Lower lobe of right lung (tissue), 2 donors: ENCODE measurements at places on chromosomes 6 and 20. TPM values are rescaled to one million over a fixed set of nuclear protein-coding genes. Genes with fewer than 3 reads are reported as not detected.

DNA sequence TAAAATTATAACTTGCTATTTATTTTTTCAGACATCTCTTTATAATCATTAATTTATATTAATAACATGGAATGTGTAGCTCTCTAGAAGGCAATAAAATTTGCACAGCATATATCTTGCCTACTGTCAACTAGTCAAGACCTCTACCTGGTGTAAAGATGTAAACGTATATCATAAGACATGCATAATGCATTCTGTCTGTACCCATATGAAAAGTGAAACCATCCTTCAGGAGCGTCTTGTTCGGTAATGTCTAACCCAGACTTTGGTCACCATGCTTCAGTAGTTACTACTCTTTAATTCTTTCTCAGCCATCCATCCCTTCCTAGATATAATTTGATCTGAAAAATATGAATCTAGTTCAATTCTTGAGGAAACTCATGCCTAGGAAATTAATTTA is 21.0 kb downstream of the CEP43 start:
- no peaks in the 10 kb centered on the region for H3K27me3 ChIP-seq
- no peak for DNase-seq
- H3K4me1 ChIP-seq, result no peaks in the 10 kb centered on the region

DNA sequence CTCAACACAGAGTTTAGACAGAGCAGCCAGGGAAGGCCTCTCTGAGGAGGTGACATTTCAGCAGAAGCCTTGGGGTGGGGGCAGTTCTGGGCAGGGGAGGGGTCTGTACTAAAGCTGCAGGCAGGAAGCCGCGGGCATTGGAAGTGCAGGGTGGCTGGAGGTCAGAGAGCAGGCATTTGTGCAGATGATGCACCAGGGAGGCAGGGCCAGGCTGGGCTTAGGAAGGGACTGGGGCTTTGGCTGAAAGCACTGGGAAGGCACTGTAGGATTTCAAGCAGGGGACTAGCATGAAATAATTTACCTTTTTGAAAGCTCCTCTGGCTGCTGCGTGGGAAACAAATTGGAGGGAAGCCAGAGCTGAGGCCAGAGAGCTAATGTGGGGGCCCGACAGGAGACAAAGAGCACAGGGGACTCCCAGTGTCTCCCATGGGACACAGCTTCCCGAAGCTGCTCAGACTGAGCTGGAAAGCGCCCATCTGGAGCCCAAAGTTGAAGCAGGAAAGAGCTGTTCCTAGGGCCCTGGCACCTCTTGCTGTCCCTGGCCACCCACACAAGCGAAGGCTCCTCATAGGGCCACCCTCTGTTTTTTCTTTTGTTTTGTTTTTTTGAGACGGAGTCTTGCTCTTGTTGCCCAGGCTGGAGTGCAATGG is 19.3 kb downstream of the ADA start:
- peaks cover 6% of the 10 kb centered on the region for H3K36me3 ChIP-seq
- H3K4me1 ChIP-seq, result no peaks in the 10 kb centered on the region
- no peak overlapping the region for H3K27ac ChIP-seq
- no peaks in the 10 kb centered on the region for H3K27me3 ChIP-seq
- DNase-seq, result no peak
- no peak overlapping the region for H3K4me3 ChIP-seq

DNA sequence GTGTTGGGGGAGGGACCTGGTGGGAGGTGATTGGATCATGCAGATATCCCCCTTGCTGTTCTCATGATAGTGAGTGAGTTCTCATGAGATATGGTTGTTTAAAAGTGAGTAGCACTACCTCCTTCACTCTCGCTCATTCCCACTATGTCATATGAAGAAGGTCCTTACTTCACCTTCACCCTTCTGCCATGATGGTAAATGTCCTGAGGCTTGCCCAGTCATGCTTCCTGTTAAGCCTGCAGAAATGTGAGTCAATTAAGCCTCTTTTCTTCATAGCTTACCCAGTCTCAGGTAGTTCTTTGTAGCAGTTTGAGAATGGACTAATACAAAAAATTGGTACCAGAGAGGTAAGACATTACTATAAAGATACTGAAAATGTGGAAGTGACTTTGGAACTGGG is 425.9 kb downstream of the HTR1B start:
- no peak overlapping the region for H3K27ac ChIP-seq
- H3K27me3 ChIP-seq, result no peaks in the 10 kb centered on the region
- no peak overlapping the region for H3K4me3 ChIP-seq

DNA sequence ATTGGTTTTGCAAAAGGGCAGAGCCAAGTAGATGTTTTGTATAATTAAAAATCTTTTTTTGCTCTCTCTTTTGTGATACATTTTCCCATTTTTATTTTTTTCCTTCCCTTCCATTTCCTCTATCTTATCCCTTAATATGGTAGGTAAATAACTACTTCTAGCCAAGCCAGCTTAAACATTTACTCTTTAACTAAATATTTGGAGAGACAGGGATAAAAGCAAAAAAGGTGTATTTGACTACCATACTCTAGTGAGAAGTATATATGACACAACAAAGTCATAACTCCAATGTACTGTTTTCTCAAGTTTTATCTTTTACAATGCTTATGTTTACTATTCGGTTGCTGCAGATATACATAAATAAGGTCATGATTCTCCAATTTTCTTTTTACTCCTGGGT is 154.7 kb downstream of the HIVEP2 start:
- no peak for DNase-seq
- no peaks in the 10 kb centered on the region for H3K36me3 ChIP-seq
- H3K27ac ChIP-seq, result no peak overlapping the region

DNA sequence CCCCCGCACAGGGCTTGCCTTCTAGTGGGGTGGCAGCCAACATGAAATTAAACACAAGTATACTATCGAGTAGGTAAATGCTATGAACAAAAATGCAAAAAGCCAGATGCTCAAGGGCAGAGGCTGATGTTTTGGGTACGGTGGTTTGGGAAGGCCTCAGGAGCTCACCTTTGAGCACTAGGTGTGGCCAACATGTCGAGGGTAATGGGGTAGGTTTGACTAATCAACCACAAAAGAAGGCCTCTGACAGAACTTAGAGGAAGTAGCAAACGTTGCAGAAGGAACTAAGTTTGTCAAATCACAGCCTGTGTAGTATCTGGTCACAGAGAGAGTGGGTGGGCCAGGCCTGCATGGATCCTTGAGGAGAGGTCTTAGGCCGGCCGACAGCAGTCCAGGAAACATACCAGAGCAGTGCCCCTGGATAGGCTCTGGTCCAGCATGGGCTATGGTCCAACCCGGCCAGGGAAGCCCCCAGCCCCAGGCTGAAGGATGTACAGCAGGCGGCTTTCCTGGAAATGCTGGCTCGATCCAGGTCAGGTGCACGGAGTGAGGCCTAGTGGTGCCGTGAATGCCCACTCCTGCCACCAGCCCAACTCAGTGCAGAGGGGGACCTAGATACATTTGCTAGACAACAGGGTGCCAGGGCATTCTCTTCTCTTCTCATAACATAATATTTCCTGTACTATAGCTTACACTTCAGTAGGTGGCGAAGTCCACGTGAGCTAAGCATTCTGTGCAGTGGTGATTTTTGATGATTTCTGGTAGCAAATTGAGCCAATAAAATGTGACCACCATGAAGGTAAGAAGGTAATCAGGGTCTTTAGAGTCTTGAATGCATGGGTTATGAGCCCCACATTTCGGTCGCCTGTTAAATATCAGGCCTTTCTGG is 56.3 kb upstream of the CD93 start:
- no peak overlapping the region for H3K4me3 ChIP-seq
- H3K4me1 ChIP-seq, result peaks cover 56% of the 10 kb centered on the region
- H3K27me3 ChIP-seq, result no peaks in the 10 kb centered on the region

GRCh38 chr6:151806757-151807512 is 547 bp upstream of the ESR1 start:
- H3K4me1 ChIP-seq, result peaks cover 23% of the 10 kb centered on the region
- H3K27ac ChIP-seq, result no peak overlapping the region
- H3K36me3 ChIP-seq, result no peaks in the 10 kb centered on the region
- H3K4me3 ChIP-seq, result peak overlapping the region; percentile 53

GRCh38 chr6:138403324-138403800 is 661 bp upstream of the HEBP2 start:
- peak; percentile 65 for DNase-seq
- H3K27me3 ChIP-seq, result no peaks in the 10 kb centered on the region
- peaks cover 33% of the 10 kb centered on the region for H3K36me3 ChIP-seq
- peak overlapping the region; percentile 78 for H3K4me3 ChIP-seq
- H3K27ac ChIP-seq, result peak overlapping the region; percentile 95

DNA sequence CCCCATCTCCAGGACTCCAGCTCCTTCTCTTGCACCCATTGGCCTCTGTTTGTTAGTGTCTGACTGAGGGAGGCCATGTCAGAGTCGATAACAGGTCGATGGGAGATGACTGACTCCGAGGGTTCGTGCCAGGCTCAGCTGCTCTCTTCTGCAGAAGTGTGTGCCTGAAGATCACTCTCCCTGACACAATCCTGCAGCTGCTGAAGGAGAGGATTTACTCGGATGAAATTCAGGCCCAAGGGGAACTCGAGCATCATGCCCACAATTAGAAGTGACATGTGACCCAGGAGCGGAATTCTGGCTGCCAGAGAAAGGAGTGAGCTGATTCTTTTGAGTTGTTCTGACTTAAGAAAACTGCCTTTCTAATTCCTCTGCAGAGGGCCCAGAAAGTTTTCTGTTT is 318.2 kb downstream of the MAFB start:
- no peak overlapping the region for H3K27ac ChIP-seq
- H3K4me3 ChIP-seq, result no peak overlapping the region
- H3K4me1 ChIP-seq, result no peaks in the 10 kb centered on the region
- no peaks in the 10 kb centered on the region for H3K27me3 ChIP-seq

The HAO1 gene
- total RNA-seq, result not detected

The PI16 gene
- total RNA-seq, result 11.9 TPM

The ALDH5A1 gene
- 13.8 TPM for total RNA-seq

The PTK7 gene
- 81.0 TPM for total RNA-seq

The PHACTR3 gene
- total RNA-seq, result 9.0 TPM

The XKR7 gene
- total RNA-seq, result 0.06 TPM

The BPIFA1 gene
- 28.4 TPM for total RNA-seq

The KHDRBS2 gene
- 10.9 TPM for total RNA-seq

The EYA4 gene
- total RNA-seq, result 2.6 TPM

The RSPH4A gene
- total RNA-seq, result 5.6 TPM

The WFDC2 gene
- total RNA-seq, result 172 TPM
